ENCODE measurements at places on chromosomes 16 and 17.
A peak's percentile ranks its signal among the peaks of the same experiment; 100 is the strongest.

DNA sequence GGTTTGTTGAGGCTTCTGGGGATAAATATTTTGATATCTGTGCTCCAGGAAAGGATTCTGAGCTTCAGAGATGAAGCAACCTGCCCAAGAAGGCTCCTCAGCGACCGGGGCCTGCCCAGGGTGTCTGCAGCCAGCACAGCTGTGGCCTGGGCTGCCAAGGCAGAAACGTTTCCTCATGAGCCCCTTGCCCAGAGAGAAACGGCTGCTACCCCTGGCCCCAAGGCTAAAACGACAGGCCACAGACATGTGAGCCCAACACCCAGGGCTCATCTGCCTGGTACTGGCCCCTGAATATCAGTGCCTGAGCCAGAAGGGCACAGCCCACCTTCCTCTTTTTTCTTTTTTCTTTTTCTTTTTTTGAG lies 45.4 kb upstream of the RASD1 start:
- DNase-seq: no peak

- DNase-seq: no peak
Observed at GRCh38 chr17:17624741-17625140, 33.2 kb upstream of the PEMT start.

- DNase-seq: no peak
Observed at GRCh38 chr16:31461201-31461920, 2.1 kb downstream of the ARMC5 start.

- no peak for DNase-seq
Observed at GRCh38 chr17:921161-921560, 58.4 kb downstream of the NXN start.

- DNase-seq: no peak
Observed at GRCh38 chr17:42519546-42520491, 16.2 kb upstream of the NAGLU start.

DNA sequence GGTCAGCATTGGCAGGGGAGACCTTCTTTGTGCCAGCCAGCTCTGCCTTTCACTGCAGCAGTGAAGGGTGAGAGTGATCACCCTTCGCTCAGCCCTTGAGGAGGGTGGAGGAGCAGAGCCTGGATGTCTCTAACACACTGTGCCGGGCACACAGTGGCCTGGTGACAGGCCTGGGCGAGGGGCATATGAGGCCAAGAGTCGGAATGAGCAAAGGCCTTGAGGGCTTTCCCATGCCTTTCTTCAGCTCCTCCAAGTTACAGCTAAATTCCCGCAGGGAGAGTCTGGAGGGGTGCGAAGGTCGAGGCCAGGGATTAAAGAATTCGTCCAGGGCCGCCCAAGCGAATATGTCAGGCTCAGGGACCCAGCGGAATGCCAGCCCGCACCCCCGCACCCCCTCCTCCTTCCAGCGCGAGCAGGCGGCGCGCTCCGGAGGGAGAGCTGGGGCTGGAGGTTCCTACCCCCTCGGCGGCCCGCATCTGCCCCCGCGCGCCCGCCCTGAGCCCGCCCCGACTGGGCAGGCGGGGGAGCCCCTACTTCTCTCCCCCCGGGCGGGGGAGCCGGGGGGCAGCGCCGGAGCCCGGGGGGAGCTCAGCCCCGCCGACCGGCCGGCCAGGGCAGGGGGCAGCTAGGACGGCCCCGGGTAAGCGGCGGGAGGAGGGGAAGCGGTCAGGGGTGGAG lies at the start of gene RASL10B:
Gene RASL10B (plus strand): TSS at position 401 of the 678 bp plus-strand sequence. CDS start 3,546 bp downstream, outside the sequence.
- peak; percentile 57 for DNase-seq

DNA sequence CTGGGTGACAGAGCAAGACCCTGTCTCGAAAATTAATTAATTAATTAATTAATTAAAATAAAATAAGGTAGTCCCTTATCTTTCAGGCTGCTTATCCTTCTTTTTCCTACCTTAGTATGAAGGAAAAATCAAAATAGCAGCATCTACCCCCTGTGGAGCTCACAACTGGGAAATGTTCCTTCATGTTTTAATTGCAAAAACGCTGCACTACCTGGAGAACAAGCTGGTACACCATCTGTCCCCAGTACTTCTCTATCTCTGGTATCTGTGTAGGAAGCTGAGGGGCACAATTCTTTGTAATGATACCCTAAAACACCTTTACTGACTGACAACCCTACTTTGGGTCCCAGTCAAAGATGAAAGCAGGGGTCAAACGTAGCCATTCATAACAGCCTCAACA lies 55.1 kb upstream of the MNT start:
- no peak for DNase-seq

DNA sequence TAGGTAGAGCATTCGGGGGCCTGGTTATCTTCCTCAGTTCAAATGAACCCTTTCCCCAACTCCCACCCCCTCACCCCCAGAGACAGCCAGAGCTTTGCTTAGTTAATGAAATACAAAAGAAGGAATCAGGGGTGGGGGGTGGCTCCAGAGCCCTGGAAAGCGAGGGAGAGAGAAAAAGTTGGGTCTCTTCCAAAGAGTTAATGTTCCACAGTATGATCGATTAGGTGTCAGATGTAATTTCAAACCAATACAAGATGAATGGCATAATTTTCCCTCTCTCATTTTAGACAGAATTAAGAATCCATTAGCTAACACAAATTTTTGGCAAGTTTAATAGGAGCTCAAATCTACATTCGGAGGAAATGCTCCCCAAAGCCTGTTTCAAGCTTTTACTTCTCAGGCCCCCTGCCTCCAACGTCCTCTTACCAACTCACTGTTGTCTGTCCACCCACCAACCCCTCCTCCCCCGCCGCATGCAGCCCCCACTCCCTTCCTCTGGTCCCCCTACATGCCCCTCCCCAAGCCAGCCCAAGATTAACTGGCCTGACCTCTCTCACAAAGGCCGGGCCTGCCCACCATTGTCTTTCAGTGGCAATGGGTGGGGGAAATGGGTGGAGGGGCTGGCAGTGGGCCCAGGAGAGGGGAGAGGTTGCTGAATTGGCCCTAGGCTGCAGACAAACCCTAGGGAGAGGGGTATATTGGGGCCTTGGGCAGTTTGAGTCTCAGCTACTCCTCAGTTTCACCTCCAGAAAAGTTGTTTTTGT lies 28.2 kb downstream of the NEUROD2 start:
- no peak for DNase-seq

DNA sequence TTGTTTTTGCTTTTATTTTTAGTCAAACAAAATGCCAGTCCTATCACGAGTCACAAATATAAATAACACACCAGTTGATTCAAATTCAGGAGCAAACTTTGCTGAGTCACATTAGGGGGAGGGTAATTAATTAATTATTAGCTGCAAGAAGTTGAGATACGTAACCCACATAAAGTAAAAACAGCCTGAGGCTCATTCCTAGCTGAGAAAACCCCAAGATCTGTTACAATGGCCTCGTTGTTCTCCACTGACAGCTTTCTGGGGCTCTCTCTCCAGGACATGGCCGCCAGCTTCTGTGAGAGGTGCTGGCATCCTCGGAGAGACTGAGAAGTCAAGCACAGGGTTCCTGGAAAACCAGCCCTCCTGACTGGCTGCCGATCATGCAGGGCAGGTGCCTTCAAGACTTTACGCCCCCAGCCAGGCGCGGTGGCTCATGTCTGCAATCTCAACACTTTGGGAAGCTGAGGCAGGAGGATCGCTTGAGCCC lies 11.1 kb downstream of the RAB40B start:
- DNase-seq: no peak

DNA sequence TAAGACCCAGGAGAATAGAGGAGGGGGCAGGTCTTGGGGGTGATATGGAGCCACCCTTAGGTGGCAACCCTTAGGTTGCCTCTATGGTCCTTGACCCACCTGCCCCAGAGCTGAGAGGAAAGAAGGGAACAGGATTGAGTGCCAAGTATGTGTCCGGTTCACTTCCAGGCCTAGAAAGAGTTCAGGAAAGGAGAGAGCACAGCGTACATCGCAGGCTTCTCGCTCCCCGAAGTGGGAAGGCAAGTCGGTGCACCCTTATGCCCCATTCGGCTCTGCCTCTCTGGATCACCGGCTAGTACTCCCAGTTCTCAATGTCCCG lies 631 bp downstream of the SP6 start:
- no peak for DNase-seq

GRCh38 chr16:48811478-48811877 lies 201.5 kb upstream of the N4BP1 start:
- DNase-seq: no peak

DNA sequence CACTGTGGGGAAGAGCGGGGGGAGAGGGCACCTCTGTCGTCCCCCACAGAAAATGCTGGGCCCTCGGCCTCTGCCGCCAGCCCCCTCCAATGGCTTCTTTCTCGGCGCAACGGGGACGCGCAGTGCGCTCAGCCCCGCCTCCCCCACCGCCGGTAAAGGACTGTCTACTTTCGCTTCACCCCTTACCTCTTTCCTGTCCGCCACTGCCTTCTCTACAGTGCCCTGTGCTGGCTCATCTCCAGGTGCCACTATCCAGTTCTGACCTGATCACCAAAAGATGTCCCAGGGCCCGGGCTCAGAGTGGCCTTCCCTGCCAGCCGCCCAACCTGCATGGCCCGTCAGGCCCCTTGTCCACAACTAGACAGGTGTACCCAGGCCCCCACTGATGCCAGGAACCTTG lies 7.3 kb downstream of the ENDOV start:
- DNase-seq: no peak

- no peak for DNase-seq
Observed at GRCh38 chr16:63373744-63374143, 1337.5 kb upstream of the CDH8 start.

GRCh38 chr17:75241143-75241430 lies 20.3 kb downstream of the GGA3 start:
- DNase-seq: no peak

GRCh38 chr16:51388516-51388951 lies 237.5 kb upstream of the SALL1 start:
- no peak for DNase-seq

DNA sequence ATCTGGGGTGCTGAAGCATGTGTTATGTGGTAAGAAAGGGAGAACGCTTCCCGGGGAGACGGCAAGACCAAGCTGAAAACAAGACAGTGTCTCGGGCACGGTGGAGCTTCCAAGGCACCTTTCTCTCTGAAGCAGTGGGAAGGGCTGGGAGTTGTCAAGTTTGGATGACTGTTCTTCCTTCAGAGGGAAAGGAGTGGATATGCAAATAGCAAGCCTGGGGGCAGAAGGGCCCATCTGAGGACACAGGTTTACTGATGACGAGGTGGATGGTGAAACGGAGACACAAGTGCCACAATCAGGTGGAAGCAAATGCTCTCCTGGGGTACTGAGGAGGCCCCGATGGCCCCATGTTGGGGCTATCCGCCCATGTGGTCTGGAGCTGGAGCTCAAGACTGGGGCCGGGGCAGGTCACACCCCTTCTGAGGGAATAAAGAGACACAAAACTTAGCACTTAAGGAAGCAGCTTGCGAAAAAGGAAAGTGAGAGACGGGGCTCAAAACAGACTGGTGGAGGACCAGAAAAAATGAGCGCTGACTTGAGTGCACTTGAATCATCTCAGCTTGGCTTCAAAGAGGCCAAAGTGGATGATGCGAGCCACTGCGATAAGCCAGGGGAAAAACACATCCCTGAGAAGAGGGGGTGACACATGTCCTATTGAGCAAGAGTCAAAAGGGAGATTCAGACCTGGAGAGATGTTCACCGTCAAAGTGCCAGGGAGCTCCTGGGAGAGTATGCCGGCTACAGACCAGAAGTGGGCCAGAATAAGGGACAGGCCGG lies 34.8 kb upstream of the MTSS2 start:
- DNase-seq: no peak

GRCh38 chr16:86579268-86580062 lies 1.1 kb downstream of the FOXL1 start:
- DNase-seq: no peak

DNA sequence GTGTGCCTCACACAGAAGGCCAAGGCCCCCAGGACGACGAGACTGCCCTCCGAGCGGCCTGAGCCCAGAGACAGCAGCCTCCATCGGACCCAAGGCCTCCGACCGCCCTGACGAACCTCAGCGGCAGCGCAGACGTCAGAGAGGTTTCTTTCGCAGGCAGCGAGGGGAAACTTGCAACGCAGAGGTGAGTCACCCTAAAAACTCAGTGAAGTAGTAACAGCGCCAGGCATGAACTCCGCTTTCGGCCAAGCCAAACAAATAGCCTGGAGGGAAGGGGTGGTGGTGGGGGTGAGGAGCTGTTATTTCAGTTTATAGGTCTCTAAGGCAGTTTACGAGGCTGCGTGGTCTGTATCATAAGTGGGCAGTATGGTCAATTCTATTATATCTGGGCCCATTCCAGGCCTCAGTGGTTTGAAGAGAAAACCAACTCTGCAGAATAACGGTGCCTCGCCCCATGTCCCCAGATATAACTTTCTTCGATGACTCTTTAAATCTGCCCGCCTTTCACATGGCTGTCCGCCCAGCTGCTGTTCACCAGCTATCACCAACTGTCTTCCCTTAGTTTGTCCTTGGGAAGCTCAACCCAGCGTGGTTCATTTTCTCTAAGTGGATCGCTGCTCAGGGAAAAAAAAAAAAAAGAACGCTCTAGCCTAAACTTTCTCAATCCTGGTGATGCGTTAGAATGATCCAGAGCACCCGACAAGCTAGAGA lies 43.5 kb upstream of the FOXF1 start:
- no peak for DNase-seq

GRCh38 chr17:57264776-57265175 lies 8.5 kb downstream of the MSI2 start:
- no peak for DNase-seq

- peak; percentile 19 for DNase-seq
Observed at GRCh38 chr16:15650698-15651171, 690 bp downstream of the NDE1 start.

DNA sequence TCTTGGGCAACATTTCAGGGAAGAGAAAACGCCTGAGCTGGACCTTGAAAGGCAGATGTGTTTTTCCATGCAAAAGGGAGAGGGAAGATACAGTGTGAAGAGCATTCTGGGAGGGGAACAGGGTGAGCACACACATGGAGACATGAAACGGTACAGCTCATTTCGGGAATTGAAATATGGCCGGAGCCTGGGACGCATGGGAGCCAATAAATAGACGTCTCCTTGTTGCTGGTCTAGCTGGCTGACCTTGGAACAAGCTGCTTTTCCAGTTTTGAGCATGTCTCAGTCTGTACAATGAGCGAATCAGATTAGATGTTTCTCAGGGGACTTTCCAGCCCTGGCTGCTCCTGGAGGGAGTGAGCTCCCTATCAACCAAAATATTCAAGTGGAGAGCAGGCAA lies 63.6 kb downstream of the ASIC2 start:
- DNase-seq: no peak

- DNase-seq: no peak
Observed at GRCh38 chr16:17437127-17437720, 33.5 kb downstream of the XYLT1 start.

- DNase-seq: no peak
Observed at GRCh38 chr17:36879624-36880131, 57.6 kb upstream of the LHX1 start.

- no peak for DNase-seq
Observed at GRCh38 chr16:70638814-70639792, 7.3 kb upstream of the IL34 start.

DNA sequence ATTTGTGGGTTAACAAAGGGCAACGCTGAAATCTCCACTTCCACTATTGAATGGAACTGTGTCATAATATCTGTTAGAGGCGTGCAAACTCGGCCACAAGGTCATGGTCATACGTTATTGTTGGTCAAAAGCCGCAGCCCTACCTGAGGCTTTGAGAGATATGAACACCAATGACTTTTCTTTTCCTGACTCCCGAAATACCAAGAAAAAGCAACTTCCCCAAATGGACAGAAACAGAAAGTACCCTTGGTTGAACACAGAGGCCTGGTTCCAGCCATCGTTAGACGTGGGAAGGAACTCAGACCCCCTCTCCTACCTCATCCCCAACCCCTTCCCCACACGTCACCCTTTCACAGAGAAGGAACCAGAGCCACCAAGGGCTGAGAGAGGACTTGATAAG lies 1.4 kb upstream of the PIK3R5 start:
- DNase-seq: no peak

Data from HEK293T (cell line).